Astrocyte of the spinal cord (primary cell): ENCODE measurements at places on chromosomes 16 and 17.
A peak's percentile ranks its signal among the peaks of the same experiment; 100 is the strongest.

DNA sequence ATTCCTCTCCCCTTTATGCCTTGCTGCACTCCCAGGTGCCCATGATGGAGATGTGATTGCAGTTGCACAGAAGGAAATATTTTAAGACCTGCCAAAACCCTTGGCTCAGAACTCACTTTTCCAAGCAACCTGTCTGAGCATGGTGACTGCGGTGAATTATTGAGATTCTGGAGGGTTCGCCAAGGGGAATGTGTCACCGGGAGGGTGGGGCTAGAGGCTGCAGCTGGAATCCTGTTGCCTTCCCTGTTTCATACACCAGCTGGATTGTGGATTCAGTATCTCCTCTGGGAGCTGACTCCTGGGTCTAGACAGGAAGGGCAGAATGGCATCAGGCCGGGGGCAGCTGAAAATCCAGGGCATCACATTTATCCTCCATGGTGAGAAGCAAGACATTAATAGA lies 527.2 kb downstream of the TMEM114 start:
- DNase-seq = no peak

- no peak for DNase-seq
These were observed 20.9 kb downstream of the ZFHX3 start for GRCh38 chr16:73026754-73027684.

DNA sequence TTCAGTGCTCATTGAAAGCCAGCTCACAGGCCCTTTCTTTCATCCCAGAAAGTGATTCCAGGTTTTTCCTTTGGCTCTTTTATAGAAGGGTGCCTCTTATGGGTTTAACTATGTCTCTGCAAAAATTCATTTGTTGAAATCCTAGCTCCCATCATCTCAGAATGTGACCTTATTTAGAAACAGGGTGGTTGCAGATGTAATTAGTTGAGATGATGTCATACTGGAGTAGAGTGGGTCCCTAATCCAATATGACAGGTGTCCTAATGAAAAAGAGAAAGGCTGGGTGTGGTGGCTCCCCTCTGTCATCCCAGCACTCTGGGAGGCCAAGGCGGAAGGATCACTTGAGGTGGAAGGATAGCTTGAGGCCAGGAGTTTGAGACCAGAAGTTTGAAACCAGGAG lies 64.2 kb upstream of the FAM20A start:
- no peak for DNase-seq

- no peak for DNase-seq
These were observed 3.7 kb downstream of the GGA2 start for GRCh38 chr16:23506606-23506994.

GRCh38 chr17:62724398-62725146 lies 83.5 kb downstream of the MARCHF10 start:
- DNase-seq = no peak

- DNase-seq = no peak
These were observed 10.3 kb downstream of the MMP2 start for GRCh38 chr16:55489119-55489955.

DNA sequence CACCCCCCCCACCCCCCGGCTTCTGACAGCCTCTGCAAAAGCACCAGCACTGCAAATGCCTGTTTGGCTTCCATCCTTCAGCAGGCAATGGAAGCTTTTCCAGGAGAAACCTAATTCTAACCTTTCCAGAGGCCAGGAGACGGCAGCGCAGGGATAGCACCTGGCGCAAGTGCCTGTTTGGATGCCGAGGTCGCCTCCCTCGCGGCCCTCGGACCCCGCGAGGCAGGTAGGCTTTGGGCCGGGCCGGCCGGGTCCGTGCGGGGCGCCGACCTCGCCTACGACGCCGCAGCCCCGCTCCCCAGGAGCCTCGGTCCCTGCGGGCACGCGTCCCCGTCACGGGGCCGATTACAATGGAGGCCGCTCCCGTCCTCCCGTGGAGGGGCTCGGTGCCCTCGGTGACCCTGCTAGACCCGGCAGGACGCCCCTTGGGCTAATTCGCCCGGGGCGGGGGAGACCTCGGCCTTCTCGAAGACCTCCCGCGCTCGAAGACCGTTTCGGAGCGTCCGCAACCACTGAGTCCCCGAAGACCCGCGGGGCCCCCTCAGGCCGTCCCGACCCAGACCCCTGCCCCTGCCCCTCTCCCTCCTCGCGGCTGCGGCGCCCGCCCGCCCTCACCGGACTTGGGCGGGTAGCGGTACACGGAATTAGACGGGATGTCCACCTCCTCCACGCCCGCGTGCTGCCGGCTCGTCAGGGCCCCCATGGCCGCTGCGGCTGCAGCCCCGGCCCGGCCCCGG lies 587 bp downstream of the RNF157 start:
- DNase-seq = no peak

- DNase-seq = no peak
These were observed 3.9 kb downstream of the PRSS21 start for GRCh38 chr16:2820836-2821486.

- no peak for DNase-seq
These were observed 1.8 kb downstream of the PRSS22 start for GRCh38 chr16:2856061-2856670.

DNA sequence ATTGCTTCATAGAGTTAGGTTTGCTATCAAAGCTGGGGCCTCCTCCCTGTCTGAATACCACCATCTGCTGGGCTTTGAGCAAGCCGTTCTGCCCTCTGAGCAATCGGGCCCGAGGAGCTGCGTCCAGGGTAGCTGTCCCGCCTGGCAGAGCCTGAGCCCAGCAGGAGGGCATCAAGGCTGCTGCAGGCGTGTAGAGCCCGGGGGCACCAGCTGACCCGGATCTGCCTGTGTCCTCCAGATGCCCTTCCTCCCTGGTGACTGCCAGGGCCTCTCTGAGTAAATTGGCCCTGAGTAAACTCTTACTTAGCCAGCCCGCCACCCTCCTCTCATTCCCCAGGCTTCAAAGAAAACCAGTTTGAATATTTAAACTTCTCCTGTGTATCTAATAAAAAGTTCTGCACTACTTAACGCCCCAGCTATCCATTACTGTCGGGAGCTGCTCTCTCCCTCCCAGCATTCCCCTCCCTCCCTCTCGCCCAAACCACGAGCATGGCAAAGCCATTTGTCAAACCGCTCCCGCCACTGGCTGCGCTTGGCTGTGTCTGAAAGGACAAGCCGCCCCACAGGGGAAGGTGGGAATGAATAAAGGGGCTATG lies 16.4 kb downstream of the CDK5RAP3 start:
- no peak for DNase-seq

GRCh38 chr17:49874911-49875310 lies 27.0 kb upstream of the TAC4 start:
- no peak for DNase-seq

- peak; percentile 68 for DNase-seq
These were observed 11.8 kb downstream of the SLC9A5 start for GRCh38 chr16:67260426-67261063.

DNA sequence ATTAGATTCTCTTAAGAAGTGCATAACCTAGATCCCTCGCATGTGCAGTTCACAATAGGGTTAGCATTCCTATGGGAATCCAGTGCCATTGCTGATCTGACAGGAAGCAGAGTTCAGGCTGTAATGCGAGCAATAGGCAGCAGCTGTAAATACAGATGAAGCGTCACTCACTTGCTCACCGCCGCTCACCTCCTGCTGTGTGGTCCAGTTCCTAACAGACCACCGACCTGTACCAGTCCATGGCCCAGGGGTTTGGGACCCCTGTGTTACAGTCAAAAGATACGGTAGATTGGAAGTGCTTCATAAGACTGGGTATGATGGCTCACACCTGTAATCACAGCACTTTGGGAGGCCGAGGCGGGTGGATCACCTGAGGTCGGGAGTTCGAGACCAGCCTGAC lies 2.8 kb downstream of the STAT5A start:
- DNase-seq = no peak

DNA sequence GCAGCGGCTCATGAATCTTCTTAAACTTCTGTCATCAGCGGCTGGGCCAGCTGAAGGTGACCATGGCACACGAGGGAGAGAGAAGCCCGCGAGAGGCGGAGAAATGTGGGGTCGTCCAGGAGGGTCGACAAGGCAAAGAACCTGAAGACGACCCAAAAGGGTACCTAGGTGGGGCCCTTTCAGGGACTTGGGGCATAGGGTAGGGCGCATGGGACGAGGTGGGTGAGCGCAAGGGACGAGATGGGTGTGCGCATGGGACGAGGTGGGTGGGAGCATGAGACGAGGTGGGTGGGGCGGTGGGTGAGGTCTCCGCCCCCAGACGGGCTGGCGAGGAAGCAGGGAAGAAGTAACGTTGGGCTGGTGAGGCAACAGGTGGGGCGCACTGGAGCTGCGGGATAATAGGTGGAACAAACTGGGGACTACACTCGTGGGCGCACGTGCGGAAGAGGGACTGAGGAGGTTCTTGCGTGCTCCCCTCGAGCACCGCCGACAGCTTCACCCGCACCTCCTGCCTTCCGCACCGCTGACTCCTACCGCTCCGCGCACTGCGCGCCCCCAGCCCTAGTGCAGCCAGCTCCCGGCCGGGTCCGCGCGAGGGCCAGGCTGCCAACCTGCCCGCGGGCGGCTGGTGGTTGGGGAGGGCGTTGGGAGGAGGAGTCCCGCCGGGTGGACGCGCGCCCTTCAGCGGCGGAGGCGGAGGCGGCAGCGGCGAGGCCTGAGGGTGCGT lies 23.2 kb upstream of the CRYM start:
- DNase-seq = peak; percentile 73

DNA sequence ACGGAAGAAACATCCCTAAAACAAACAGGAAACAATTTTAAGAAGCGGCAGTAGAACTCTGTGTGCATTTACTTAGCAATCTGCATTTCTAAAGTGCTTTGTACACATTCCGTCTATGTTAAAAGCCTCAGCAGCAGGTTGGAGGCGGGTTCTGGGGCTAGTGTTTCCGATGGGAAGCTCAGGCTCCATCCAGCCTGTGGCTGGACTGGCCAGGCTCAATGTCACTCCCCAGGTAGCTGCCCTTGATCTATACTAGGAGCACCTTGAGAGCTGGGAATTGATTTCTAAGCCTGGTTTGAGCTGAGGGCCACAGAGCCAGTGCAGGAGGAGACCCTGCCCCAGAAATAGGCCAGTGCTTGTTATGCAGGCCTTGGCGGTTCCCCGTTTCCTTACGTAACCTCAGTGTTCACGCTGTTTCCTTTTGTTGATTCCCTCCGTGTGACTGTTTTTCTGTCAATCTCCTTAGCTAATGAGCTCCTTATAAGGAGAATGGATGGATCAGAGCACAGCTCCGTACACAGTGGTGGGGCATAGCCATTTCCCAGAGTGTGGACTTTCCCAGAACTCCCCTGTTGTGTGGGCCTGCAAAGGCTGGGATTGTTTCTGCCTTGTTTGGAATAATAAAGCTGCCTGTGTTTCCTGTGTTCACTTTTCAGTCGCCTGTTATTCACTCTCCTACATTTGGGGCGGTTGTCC lies 21.4 kb downstream of the ADORA2B start:
- DNase-seq = peak; percentile 60

GRCh38 chr16:47258874-47259461 lies 115.2 kb upstream of the NETO2 start:
- DNase-seq = peak; percentile 13

- no peak for DNase-seq
These were observed 29.7 kb downstream of the CMC2 start for GRCh38 chr16:80976946-80977345.

DNA sequence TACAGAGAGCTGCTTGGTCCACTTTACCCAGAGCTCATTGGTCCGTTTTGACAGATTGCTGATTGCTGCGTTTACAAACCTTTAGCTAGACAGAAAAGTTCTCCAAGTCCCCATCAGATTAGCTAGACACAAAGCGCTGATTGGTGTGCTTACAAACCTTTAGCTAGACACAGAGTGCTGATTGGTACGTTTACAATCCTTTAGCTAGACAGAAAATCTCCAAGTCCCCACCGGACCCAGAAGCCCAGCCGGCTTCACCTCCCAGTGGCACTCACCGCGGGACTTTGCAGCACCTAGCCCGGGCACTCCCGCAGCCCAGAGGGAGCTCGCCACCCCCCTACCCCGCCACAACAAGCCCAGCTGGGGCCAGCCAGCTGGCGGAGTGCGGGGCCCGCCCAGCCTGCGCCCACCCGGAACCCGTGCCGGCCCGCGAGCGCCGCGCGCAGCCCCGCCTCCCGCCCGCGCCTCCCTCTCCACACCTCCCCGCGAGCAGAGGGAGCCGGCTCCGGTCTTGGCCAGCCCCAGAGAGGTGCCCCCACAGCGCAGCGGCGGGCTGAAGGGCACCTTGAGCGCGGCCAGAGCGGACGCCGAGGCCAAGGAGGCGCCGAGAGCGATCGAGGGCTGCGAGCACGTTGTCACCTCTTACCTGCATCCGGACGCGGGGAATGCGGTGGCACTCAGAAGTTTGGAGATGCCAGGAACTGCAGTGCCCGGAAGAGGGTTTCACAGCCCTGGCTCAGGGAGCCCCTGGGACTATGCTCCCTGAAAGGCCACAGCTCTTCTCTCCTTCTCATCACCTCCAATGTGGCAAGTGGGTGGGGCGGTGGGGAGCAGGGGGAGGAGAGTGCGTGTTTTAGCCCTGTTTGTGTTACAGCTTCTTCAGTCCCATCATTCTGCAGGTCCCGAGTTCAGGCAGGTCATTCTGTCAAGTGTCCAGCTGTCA lies 1504.5 kb downstream of the CDH11 start:
- no peak for DNase-seq

- peak; percentile 92 for DNase-seq
These were observed 50.8 kb downstream of the TOM1L2 start for GRCh38 chr17:17921192-17922069.

GRCh38 chr16:10932959-10933710 lies 9.1 kb downstream of the DEXI start:
- no peak for DNase-seq

DNA sequence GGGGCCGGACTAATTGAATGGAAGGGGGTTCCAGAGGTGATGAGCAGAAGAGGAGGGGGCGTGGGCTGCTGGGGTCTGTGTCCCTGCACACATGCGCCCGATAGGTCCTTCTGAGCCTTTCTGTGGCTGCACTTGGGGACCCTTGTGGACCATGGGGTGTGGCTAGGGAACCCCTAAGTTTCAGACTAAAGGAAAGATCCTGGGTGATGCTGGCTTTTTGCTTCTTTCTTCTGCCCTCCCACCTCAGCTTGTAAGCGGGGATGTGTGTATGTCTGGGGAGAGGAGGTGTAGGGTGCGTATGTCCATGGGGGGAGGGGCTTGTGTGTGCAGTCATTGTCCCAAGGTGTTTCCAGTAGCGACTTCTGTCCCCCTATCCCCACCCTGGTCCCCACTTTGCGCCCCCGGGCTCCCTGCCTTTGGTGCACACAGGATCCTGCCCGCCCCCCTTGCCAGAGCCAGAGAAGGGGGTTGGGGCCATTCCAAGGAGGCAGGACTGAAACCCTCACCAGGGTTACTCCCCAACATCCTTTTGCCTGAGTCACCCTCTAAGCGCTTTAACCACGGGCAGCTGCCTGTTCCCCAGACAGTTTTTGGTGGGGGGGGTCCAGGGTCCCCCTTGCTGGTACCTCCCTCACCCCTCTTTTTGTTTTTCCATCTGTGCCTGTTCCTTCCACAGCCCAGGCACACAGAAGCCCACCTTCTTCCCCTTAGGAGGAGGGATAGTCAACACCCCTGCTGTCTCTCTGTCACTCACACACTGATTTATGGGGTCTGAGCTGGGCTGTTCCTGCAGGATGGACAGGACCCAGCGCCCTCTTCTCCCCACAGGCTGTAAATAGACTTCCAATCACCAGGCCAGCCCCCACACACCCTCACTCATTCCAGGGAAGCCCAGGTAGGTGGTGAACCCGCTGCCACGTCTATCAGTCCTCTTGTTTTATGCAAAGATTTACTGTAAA lies 83.2 kb downstream of the ARHGAP23 start:
- DNase-seq = peak; percentile 48
